ENCODE measurements at places on chromosomes 5 and 9.
A peak's percentile ranks its signal among the peaks of the same experiment; 100 is the strongest.

- DNase-seq = no peak
Observed at GRCh38 chr5:100432741-100433140, 102.4 kb upstream of the FAM174A start.

DNA sequence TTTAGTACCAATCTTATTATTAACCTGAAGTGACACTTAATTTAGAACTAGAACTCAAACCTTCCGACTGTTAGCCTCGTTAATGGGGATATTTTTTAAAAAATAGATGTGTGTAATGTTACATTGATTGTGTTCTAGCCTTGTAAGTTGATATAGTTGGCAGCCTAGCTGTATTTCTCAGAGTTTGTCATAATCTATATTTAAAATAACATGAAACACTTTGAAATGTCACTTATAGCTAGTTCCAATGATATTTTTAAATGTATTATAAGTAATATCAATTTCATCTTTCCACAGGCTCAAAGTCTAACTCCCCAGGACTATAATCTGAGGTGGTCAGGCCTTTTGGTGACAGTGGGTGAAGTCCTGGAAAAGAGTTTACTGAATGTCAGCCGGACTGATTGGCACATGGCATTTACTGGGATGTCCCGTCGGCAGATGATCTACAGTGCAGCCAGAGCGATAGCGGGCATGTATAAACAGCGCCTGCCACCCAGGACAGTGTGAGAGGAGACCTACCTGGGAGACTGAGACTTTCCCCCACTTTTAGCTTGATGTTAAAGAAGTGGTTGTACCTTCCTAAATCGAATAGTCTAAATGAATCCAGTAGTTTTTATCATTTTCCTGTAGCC, 34.1 kb downstream of the PRRC1 start:
- DNase-seq = no peak

DNA sequence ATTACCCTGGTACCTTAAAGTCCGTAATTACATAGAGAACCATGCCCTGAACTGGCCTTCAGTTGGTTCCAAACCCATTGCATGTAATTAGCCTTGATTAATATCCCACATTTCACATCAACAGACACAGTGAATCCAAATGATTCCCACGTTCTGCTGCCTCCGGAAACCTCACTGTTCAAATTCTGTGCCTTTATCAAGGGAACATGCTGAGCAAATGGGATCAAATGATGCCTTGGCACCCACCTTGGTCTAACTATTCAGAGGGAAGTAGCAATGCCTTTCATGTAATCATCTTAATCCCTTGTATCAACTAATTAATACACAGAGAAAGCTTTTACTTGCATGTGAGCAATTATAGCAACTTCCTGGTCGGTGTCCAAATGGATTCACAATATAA, 100.6 kb downstream of the EFNA5 start:
- DNase-seq = no peak

DNA sequence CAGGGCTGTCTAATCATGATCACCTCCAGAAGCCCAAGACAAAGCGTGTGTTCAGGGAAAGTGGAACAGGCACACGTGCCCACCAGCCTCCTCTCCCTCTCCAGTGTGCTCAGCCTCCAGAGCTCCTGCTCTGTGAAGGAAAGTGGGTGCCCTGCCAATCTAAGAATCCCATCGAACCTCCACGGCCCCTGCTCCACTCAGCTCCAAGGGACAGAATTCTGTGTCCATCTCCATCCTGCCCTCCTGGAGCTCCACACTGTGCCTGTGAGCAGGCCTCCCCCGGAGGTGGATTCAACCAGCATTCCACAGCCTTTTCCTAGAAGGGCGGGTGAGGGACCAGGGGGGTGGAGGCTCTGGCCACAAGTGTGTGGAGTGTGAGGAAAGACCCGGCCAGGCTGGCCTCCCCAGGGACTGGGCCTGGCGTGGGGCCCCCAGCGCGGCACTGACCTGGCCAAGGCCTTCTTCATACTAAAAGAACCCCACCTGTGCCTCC, 6.0 kb downstream of the EEIG1 start:
- peak; percentile 40 for DNase-seq

DNA sequence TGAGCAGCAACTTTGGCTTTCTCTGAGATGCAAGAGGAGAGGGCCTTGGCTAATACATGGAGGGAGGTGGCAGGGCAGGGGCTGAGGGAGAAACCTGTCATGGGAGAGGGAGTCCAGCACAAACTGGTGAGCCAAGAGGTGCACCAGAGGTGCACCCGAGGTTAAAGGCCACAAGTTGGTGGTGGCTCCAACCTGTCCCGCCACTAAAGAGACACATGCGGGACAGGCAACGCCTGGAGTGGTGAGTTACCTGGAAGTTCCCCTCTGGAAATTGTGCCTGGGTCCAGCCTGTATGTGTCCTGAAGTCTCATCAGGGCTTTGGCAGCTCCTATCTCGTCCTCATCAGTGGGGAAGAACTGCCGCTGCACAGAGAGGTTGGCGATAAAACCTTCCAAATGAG, 14.0 kb downstream of the P4HA2 start:
- no peak for DNase-seq

DNA sequence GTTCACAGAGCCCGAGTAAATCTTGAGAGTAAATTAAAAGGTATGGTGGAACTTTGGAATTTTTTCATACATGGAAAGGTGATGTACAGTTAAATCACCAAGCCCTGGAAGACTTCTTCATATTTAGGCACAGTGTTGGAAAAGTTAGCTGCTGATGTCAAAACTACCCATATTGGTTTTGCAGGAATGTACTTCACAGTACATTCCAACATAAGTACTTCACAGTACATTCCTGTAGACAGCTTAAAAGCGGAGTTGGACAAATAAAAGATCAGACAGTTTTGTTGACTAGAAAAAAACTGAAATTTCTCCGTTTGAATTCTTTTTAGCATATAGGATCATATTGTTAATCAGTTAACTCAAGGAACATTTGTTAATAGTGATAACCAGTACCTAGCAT, 1.8 kb downstream of the RANBP17 start:
- DNase-seq = no peak

DNA sequence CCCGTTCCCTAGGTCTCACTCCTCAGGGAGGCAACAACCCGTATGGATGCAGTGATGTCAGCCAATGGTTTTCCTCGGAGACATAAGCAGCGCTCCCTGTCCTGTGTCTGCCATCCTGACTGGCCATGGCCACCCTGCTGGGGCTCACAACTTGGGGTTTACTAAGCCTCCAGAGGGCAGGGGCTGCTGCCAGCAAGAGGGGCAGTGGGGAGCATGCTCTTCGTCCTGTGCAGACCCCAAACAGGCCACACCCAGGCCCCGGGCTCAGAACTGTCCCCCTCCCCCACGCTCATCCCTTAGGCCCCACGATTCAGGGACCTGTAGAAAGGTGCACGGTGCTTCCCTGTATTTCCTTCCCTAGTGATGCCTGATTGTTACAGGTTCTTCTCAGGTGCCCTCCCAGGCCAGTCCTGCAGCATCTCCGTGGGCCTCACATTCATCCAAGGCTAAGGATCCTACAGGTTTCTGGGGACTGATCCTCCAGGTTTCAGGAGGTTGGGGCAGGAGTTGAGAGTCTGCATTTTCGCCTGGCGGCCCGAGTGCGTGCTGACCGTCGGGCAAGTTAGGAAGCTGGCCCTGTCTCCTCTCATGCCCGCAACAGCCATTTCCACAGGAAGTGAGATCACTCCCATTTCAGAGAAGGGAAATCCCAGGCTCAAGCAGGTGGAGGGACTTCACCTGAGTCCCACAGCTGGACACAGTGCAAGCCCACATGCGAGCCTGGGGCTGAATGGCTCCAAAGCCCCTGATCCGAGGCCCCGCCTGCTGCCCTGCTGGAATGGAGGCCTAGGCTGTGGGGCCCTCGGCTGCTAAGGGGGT, 217.6 kb downstream of the ROR2 start:
- DNase-seq = no peak

- DNase-seq = no peak
Observed at GRCh38 chr5:42982107-42982622, 58.0 kb downstream of the ANXA2R start.

- DNase-seq = peak; percentile 8
Observed at GRCh38 chr5:99030906-99031440, 102.2 kb upstream of the CHD1 start.

DNA sequence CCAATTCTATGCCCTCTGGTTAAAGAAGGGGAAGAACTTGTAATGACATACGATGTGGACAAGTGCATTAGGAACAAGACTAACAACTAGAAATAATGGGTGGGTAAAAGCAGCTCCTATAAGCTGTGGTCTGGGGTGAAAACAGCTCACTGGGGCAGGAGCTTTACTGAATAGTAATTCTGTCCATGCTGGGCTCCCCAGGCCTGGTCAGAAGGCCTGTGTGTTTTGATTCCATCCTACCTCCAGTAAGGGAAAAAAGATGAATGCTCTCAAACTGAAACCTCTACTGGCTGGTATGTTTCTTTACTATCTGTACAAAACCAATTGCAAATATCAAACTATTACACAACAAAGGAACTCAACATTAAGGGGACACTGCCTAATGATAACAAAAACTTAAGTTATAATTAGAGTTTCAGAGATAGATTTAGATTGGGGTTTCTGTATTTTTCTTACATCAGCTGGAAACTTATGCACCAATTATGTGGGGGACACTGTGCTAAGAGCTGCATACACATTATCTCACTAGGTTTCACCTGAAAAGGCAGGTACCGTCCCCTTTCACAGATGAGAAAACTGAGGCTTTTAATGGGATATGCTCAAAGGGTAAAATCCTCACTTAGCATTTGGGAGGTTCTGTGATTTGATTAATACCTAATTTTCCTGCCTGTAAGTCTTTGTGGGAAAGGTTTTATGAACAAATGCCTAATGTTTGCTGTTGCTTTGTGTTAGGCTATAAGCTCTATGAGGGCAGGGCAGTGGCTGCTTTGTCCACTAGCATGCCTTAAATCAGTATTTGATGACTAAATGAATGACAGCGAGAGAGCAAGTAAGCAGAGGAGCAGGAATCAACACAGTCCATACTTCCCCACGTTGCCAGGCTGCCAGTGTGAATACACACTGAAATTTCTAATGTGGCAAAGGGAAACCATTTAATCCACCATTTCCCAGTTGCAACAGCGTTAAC, 53.6 kb downstream of the ELL2 start:
- no peak for DNase-seq

- no peak for DNase-seq
Observed at GRCh38 chr9:92740009-92740408, 24.6 kb downstream of the BICD2 start.

DNA sequence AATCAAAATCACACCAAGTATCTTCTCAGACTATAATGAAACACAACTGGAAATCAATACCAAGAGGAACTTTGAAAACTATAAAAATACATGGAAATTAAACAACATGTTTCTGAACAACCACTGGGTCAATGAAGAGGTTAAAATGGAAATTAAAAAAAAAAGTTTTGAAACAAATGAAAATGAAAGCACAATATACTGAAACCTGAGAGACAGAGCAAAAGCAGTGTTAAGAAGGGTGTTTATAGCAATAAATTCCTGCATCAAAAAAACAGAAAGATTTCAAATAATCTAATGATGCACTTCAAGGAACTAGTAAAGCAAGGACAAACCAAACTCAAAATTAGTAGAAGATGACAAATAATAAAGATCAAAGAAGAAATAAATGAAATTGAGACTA, 92.0 kb downstream of the TMEM232 start:
- DNase-seq = no peak

DNA sequence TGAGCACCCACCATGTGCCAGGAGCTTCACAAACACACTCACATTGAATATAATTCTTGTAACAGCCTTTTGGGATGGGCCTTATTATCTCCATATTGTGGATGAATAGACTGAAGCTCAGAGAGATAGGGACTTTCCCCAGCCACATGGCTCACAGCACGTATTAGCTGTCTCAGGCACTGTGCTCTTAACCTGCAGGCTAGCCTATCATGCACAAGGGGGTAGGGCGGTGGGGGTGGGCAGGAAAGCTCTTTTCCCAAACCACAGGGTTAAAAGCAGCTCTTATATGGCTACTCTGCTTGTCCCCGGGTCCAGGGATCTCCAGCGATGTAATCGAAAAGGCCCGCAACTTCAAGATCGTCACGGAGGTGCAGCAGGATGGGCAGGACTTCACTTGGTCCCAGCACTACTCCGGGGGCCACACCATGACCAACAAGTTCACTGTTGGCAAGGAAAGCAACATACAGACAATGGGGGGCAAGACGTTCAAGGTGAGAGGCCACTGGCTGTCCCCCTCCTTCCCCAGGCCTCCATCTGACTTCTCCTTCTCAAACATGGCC, 2.6 kb downstream of the FABP6 start:
- DNase-seq = no peak

DNA sequence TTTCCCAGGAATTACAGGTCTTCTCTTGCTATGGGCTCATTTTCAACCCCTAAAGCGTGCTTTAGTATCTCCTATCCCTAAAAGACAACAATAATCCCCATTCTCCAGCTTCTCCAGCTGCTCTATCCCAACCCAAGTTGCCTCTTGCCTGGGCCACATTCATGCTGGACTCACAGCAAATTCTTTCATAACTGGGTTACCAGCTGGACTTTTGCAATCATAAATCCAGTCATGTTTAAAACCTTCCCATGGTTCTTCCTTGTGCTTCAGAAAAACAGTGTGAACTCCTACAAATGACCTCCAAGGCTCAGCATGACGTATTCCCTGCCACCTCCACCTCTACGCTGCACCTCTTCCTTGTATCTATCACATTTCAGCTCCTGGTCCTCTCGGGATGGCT, 346.9 kb downstream of the GADD45G start:
- no peak for DNase-seq

DNA sequence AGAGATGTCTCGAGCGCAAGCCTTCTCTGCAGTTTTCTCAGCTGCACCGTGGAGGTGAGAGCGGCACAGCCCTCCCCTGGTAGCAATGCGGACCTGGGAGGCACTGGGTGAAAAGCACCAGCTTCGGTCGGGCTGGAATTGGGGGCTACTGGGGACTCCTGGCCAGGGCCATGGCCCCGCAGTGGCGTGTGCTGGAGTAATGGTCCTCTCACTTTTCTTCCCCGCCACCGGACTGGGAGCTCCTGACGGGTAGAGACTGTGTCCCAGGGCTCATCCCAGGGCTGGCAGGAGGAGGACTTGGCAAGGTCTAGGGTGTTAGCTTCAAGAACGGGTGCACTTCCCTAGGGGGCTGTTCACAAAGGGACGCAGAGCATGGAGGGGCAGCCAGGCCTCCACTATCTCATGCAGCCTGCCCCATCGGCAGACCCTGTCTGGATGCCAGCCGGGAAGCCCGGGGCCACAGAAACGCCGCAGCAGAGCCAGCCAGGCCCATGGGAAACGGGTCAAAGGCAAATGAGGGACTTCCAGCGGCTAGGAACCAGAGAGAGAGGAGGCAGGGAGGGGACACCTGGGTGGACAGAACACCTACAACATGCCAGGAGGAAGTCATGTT, 92.6 kb upstream of the MVB12B start:
- DNase-seq = no peak

Measured in pons (tissue), 1 donor.